GDM1 (cell line): ENCODE measurements at places on chromosomes 7 and 10.

DNA sequence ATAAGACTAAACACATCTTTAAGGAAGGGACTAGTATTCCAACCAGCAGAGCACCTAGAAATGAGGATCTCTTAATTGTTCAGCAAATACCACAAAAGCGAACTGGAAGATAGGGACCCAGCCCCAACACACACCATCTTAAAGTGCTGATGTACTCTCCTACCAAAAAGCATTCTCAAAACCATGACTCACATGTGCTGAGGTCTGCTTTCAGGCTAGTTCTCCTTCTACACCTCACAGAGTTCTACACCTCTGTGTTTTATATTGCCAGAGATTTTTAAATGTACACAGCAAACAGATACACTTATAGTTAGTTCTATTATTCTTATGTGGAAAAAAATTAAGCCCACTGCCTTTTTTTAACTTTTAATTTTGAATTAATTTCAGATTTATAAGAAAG, 191.9 kb downstream of the DOCK4 start:
- no peak for DNase-seq

DNA sequence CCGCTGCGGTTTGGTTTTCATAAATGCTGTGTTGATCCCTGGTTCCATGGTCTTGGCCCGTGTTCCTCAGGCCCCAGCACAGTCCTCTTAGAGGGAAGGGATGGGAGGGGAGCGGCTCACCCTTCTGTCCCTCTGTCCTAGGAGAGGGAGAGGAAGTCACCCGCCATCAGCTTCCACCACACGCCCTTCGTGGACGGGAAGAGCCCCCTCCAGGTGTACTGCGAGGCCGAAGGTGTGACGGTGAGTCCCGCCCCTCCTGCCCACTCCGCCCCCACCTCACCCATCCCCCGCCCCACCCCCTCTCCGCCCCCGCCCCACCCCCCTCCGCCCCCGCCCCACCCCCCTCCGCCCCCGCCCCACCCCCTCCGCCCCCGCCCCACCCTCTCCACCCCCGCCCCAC, 37.5 kb upstream of the DPYSL4 start:
- DNase-seq: no peak

GRCh38 chr10:95755511-95756004, 405 bp upstream of the ENTPD1 start:
- DNase-seq: no peak

DNA sequence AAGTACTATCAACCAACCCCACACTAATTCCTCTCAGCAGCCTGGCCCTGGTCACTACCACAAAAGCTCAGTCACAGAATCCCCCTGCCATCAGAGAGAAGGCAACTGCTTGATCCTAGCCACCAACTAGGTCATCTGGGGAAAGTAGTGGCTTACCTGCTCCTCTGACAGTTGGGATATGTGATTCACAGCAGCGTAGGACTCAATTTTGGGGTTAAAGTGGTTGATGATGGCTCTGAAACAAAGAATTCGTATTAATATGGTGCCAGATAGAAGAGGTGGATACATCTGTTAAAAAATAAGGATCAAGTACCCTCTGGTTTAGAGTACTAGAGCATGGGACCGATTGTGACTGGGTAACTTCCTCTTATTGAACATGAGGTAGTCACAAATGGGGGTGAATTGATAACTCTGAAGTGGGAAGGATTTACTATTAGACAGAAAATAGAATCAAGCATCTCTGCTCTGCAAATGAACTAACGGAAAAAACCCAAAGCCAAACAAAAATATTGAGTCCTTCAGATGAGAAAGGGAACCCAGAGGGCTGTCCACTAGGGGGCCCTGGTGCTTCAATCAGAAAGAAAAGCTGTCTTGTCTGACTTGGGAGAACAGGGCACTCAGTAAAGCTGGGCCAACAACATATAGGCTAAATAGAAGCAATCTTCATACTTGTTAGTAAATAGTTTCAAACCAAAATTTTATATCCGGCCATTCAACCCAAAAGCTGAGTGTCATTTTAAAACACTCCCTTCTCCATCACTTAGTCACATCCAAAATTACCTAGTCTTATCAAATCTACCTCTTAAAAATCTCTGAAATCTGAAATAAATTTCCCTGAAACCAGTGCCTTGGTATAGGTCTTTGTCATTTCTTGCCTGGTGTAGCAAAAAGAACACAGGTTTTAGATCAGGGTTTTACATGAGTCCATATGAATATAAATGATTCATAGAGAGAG, 45.9 kb upstream of the KCNIP2 start:
- DNase-seq: peak; percentile 17

GRCh38 chr10:80197972-80198916, 7.1 kb downstream of the ANXA11 start:
- no peak for DNase-seq

DNA sequence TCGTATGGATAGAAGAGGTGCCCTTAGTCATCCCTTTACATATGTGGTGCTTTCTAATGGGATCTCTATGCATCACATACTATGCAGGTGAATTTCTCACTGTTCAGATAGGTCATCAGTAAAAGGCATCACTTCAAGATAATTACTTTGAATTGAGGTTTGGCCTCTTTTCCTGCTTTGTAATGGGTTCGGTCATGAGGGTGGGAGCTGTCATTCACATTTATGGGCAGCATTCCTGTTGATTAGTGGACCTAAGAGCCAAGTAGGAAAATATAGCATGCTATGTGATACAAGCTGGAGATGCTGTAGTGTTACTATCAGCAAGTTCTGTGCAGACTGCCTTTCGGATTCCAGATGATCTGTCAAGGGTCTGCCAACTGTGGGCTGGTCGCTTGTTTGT, 156.3 kb downstream of the LCOR start:
- DNase-seq: no peak

DNA sequence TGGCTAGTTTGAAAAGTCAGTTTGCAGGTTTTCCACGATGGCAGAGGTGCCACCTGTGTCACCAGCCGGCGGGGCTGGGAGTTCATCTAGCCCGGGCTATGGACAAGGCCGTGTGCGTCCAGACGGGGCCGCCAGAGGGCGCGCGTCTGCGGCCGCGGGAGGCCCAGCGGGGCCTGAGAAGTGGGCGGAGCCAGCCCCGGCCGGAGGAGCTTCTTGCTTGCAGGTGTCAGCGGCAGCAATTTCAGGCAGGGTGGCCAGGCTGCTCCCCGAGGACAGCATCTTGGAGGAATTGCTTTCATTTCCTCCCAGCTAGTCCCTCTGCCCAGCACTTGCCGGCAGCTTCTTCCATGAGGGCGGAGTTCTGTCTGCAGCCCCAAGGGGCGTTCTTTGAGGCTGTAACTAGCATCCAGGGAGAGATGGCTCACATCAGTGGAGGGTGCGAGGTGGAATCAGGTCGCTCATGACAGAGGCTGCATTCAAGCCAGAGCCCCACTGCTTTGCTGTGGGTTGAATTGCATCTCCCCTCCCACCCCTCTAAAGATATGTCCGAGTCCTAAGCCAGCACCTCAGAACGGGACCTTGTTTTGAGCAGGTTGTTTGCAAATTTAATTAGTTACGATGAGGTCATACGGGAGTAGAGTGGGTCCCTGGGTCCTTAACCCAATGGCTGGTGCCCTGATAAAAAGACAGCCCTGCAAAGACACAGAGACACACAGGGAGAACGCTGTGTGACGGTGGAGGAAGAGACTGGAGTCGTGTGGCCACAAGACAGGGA, 85.9 kb upstream of the MKI67 start:
- DNase-seq: peak; percentile 63

- no peak for DNase-seq
Measured at GRCh38 chr7:41298409-41298808, 404.5 kb downstream of the INHBA start.

- DNase-seq: no peak
Measured at GRCh38 chr10:76769161-76769560, 868.4 kb downstream of the KCNMA1 start.

- no peak for DNase-seq
Measured at GRCh38 chr10:84862551-84862950, 534.2 kb downstream of the CCSER2 start.

DNA sequence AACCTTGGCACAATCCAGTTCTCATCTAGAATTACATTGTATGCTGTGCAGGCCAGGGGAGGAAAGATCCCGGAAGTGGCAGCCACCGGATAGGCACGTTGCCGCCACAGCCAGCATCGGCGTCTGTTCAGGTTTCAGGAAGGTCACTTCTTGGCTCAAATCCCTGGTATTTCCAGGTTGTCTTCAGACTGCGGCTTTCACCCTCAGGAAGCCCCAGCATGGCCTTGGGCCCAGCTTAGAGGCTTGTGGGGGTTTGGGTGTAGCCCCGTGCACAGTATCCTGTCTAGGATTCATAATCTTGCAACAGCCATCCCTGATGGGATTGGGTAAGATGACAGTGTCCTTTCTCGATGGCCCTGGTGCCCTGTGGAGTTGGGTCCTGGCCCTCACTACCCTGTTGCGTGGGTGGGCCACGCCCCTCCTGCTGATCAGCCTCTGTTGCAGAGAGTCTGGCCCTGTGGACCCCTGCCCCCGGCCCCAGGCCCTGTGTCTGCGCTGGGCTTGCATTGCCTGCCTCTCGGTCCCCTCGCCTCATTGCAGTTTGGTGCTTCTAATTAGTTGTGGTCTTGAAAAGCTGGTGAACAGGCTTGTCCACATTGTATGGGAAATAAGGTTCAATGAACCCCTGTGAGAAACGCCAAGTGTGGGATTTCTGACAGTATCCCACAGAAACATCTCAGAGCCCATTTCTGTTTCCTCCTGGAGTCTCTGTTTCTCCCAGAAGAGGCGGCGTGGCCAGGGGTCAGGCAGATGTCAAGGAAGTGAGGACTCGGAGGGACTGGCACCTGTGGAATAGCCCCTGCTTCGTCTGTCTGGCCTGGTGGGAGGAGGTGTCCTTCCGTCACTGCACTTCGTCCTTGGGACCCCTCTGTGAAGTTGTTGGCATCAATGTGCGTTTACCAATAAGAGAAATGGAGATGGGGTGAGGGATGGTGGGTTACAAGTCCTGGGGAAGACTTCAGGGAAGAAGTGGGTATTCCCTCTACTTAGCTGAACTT, 77.5 kb downstream of the MGMT start:
- no peak for DNase-seq

GRCh38 chr10:9786576-9786975, 1231.1 kb upstream of the CELF2 start:
- DNase-seq: no peak

DNA sequence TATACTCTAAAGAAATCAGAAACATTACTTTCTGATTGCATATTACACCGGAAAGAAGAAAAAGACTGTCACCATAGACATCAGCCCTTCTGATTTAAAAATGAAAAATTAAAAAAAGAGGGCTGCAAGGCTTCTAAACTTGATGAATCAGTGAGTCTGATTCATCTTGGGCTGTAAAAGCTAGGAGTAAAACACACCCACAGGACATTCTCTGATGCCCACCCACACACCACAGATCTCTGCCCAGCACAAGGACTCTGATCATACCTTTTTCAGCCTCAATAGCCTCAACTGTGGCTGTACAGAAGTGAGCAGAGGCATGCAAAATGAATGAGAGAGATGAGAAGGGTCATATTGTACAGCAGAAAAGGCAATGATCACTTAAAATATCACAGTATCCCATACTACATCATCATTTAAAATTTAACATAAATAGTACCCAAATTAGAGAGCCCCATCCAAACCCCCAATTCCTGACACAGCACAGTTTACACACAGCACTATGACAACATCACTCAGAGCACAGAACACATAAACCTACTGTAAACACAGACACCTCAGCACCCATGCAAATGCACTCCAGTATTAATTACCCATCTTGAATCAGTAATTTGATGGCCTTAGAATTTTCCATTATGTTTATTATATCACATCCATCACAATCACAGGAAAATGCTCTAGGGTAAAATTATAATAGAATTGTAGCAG, 6.4 kb upstream of the MSS51 start:
- no peak for DNase-seq

- DNase-seq: no peak
Measured at GRCh38 chr7:6142871-6143380, 111.8 kb downstream of the ANKRD61 start.

- DNase-seq: no peak
Measured at GRCh38 chr10:101814466-101815071, 3.7 kb downstream of the OGA start.

- no peak for DNase-seq
Measured at GRCh38 chr7:75915416-75916156, 631 bp downstream of the POR start.

- DNase-seq: no peak
Measured at GRCh38 chr10:103766751-103767505, 88.4 kb downstream of the SH3PXD2A start.

- DNase-seq: no peak
Measured at GRCh38 chr7:2099048-2099957, 133.4 kb downstream of the MAD1L1 start.

DNA sequence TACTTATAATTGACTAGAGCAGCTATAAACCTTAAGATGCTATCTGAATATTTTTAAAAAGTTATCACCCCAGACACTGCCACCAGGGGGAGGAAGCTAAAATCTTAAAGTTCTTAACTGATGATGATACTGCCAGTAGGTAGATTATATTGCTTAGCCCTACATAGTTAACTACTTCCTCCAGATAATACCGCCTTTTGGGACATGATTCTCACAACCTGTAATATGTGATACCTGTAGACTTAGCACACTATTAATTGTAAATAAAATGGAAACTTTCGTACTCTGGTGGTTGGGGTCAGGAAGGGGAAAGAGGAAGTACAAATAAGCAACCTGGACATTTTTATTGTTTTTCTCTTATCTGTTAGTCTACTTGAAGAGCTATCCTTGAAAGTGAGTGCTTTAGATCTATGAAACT, 268.9 kb downstream of the ADK start:
- no peak for DNase-seq

DNA sequence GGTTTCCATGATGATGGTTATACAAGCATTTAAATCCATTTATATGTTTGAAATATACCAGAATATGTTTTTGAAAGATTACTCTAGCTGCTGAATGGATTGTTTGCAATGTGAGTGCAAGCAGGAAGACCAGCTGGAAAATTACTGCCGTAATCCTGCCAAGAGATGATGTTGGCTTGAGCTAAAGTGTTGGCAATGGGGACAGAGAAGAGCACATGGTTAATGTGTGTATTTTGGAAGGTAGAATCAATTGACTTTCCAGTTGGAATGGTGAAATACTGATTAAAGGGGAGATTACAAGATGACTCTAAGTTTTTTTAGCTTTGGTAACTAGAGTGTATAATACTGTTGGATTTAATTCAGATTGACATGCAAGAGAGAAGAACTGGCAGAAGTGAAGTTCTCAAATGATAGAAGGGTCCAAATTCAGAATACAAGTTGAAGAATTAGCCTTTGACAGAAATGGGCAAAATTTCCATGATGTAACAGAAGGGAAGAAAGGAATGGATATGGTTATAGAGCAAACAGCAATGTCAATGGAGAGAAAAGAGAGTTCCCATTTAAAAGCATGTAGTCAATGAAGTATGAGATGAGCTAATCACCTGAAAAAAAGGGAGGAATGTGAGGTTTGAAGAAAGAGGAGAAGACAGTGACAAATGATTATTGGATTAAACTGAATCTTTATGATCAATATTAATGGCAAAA, 422.0 kb downstream of the CDC14C start:
- DNase-seq: no peak

GRCh38 chr7:26627891-26628341, 236.5 kb downstream of the SKAP2 start:
- no peak for DNase-seq
